GM04503 (cell line): ENCODE measurements at places on chromosomes 1 and 21.

- no peak for DNase-seq
These were observed 191.7 kb downstream of the GIPC2 start for GRCh38 chr1:78237364-78237916.

DNA sequence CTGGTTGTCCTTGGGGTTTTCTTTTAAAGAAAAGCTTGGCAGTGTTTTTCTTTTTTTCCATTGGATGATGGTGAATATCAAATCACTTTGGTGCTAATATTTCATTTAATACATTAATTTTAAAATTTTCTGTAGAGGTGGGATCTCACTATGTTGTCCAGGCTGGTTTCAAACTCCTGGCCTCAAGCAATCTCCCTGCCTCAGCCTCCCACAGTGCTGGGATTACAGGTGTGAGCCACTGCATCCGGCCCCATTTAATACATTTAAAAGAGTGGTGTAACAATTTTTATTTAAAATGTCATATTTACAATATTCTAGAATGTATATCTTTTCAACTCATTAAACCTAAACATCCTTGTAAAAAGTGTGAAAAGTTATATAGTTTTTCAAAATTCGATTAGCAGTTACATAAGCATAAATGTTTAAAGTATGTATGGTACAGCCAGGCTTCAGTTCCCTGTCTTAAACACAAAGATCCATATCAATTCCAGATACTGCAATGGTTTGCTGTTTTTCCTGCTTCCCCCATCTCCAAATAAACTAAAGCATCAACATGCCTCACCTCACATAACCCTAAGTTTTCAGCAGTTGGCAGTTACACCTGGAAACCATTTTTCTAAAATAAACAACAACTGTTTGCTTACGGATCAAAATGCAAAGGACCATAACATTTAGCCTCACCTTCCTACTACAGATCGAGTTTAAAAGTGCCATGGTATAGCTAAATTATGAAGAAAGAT lies 8.9 kb upstream of the LGALS8 start:
- no peak for DNase-seq

DNA sequence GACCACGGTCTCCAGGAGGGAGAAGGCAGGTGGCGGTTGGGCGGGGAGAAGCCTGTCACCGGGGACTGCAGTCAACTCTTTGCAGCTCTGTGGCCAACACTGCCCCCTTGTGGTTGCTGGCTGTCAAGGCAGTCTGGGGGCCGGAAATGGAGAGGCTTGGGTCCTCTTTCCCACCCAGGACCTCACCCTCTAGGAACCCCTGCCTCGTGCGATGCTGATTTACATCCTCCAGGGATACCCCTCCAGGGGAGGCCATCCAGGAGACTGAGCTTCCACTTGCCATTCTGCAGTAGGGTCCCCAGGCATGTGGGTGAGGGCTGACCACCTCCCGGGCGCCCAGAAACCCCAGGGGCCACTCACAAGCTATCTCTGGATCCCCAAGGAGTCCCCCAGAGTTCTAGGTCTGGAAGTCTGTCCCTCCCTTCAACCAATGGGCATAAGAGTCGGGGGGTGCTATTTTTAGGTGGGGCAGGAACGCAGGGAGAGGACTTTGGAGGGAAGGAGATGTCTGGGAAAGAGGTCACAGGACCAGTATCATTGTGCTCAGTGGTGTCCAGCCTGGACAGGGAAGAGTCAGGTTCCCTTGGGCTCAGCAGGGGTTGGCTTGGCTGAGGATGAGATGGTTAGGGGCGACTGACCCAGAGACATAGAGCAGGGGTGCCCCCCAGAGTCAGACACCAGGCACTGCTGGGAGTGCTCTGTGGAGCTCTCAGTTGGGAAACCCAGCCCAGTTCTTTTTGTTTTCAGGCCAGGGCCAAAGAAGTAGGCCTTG lies 7.1 kb upstream of the GPR61 start:
- no peak for DNase-seq

GRCh38 chr21:39788383-39788782 lies 43.4 kb downstream of the IGSF5 start:
- peak; percentile 8 for DNase-seq
